ENCODE measurements at places on chromosomes 4 and X.

DNA sequence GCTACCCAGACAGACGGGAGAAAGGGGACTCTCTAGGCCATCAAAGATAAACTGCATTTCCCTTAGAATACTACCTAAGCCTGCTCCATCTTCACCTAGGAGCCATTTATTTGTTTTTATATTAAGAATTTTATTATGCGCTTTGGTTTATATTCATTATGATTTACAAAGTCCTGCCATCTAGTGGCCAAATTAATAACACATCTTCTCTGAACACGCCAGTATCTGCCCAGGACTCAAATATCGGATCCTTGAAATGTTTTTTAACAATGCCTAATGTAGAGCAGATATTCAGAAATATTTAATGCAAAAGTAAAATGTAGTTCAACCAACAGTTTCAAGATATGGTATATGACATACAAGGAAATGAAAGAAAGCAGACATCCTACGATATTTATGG is 20.8 kb upstream of the PRPS2 start:
- no peak for DNase-seq

DNA sequence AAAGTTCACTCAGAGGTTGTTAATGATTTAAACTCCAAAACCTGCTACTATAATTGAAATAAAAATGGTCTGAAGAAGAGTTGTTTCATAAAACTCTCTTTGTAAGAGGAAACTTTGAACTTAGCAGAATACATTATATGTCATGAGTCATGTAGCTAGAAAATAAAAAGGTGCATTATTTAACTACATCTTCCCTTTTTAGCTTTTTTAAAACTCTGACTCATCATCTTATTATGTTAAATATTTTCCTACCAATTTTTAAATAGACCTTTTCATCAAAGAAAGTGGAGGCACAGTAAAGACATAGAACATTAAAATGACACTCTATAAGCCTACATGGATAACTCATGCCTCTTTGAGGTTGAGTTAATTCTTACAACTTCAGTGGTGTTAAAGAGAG is 1.2 kb upstream of the ZNF827 start:
- DNase-seq: no peak

- no peak for DNase-seq
Observed at GRCh38 chr4:188299161-188299560, 159.9 kb downstream of the TRIML1 start.

- DNase-seq: no peak
Observed at GRCh38 chrX:40101430-40101802, 3.7 kb upstream of the BCOR start.

DNA sequence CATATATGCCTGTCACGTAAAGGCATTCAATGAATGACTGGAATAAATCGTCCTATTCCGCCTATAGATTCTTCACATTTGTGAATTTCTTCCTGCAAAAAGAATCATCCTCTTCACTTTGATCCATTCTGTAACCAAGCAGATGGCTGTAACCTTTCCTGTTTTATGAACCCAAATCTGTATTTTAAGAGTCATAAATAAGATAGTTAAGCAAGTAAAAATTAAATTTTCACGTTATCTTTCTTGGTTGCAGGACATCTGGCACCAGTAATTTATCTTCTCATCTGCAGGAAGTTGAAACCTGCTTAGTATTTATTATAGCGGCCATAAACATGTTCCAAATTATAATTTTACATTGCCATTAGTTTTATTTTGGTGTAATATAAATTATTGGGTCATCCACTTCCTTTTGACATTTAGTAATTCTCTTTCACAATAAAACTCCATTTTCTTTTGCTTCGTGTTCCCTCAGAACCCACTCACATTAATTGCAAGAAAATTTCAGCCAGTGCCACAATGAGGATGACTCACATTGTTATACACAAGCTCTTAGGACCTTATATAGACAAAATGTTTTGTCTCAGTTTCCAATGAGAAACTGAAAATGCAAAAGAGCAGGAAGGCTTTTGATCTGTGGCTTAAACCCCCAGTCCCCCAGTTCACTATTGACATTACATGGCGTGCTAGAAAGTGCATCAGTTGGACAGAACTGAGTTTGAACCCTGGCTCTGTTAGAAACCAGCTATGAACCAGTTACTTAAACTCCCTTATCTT is 51.1 kb downstream of the TMEM156 start:
- DNase-seq: no peak

GRCh38 chr4:26751838-26752237 is 108.8 kb upstream of the STIM2 start:
- DNase-seq: no peak

DNA sequence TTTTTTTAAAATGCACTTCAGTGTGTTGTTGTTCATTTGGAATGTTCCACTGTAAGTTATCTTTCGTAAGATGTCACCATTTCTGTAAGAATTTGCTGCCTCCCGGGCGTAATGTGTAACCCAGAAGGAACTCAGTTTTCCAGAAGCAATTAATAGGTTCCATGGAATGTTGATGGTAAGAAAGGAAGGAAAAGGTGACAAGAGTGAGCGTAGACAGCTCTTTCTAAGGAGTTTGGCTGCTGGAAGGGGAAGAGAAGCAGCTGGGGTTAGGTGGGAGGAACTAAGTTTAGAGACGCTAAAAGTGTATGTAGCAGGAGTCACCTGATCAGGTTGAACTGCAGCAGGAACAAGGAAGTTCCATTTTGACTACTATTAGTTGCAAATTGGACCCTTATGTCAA is 35.9 kb downstream of the PNMA5 start:
- no peak for DNase-seq

GRCh38 chr4:99461623-99462401 is 26.7 kb upstream of the ADH7 start:
- no peak for DNase-seq

- DNase-seq: no peak
Observed at GRCh38 chrX:64187762-64188150, 17.8 kb downstream of the AMER1 start.

- no peak for DNase-seq
Observed at GRCh38 chr4:109916027-109916409, 3.3 kb downstream of the EGF start.

DNA sequence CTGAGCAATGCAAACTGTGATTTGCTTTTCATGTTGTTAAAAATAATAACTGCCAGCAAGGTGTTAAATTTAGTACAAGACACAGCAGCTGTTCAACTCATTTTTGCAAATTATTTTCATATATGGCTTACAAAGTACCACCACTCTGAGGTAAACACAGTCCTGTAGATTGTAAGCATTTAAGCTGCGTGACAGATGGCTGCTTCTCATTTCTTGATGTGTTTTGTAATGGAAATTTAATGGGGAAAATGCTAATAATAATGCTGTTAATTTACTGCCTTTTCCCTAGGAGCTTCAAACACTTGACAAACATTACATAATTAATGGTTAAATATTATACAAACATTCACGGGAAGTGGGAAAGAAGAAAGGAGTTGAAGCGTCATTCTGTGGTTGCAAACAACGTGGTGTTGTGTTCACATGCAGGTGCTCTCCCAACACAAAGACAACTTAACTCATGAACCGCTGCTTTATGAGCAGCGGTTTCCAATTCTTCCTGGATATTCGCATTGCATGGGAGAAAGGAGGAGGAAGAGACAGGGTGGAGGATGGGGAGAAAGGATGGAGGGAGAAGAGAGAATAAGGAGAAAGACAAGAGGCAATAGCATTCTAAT is 236.8 kb upstream of the VCX start:
- DNase-seq: no peak

DNA sequence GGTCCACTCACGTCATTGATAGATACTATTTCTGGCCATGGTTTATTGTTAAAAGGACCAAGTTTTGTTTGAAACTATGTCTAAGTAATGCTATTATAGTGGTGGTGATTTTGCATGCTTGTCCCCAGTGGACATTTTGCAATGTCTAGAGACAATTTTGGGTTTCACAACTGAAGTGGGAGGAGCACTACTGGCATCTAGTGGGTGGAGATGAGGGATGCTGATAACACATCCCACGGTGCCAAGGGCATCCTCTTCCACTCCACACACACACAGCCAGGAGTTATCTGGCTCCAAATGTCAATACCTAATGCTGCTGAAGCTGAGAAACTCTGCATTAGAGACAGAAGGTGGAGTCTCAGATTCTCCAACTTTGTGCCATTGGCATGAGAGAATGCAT is 131.2 kb downstream of the FRMPD4 start:
- DNase-seq: no peak

- DNase-seq: no peak
Observed at GRCh38 chr4:59971952-59972351, 1228.2 kb upstream of the ADGRL3 start.

GRCh38 chr4:119025420-119025819 is 110.2 kb upstream of the MYOZ2 start:
- peak; percentile 14 for DNase-seq

- no peak for DNase-seq
Observed at GRCh38 chr4:1871471-1872021, 353 bp downstream of the NSD2 start.

- DNase-seq: no peak
Observed at GRCh38 chr4:188839704-188840103, 700.5 kb downstream of the TRIML1 start.

- DNase-seq: no peak
Observed at GRCh38 chr4:145830699-145831098, 107.9 kb downstream of the ZNF827 start.

DNA sequence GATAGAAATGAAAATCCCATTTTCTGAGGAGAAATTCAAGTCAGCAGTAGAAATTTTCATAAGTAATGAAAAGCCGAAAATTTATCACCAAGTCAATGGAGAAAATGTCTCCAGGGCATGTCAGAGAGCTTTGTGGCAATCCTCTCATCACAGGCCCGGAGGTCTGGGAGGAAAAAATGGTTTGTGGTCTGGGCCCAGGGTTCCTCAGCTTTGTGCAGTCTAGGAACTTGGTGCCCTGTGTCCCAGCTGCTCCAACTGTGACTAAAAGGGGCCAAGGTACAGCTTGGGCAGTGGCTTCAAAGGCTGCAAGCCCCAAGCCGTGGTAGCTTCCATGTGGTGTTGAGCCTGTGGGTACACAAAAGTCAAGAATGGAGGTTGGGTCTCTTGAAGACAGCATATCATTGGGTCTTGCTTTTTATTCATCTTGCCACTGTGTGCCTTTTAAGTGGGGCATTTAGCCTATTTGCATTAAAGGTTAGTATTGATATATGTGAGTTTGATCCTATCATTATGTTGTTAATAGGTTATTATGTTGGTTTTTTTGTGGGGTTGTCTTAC is 608.5 kb downstream of the PDHA2 start:
- DNase-seq: no peak

GRCh38 chr4:168101026-168101425 is 8.7 kb downstream of the ANXA10 start:
- no peak for DNase-seq

DNA sequence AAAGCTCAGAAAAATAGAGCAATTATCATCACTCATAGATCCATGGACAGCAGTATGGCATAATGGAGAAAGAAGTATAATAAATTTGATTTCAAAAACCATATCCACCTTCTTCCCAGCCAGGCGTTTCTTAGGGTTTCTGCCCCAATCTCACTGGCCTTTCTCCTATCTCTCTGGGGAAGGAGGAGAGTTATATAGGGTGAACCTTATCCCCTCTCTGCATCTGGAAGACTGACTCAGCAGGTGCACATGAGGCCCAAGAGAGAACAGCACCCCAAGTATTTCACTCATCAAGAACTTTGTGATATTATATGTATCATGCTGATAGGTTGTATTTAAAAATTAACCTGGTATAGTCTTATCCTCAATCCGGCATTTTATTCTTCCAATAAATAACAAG is 318.8 kb upstream of the RASGEF1B start:
- no peak for DNase-seq

All from MG63 (cell line).